NCI-H524 treated with DMSO at 0.1 percent for 48 hours (cell line): ENCODE measurements at places on chromosomes 16 and 17.

DNA sequence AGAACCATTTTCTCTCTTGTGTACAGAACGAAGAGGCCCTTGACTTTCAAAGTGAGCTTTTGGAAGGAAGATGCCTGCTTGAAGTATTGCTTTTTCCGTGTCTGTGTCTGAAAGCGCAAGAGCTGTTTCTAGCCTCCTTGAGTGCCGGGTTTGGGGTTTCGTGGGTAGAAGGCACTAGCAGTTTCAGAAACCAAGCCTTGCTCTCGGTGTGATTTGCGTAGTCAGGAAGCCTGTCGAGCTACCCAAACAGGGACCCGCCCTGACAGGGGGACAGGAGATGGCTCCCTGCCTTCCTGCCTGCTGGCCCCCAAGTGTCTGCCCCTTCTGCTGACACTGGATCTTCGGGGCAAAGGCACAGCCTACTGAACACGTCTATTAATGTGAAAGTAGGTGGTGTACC lies 322.0 kb downstream of the MAF start:
- no peak for DNase-seq

DNA sequence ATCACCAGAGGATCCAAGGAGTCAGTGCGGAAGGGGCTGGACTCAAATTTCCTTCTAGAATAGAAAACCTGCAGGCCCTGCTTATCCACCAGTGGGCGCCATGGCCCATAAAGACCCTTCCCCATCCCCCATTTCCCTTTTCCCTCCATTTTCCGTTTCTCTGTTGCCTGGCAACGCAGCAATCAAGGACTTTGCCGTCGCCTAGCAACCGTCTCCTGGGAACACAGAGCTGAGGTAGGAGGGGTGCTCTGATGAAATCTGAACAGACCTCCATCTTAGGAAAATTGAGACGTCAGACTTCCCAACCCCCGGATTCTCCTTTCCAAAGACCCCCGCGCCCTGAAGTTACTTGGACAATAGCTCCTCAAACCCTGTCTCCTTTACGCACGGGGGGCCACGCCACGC lies 5.7 kb downstream of the DLG4 start:
- DNase-seq, result peak; percentile 52

DNA sequence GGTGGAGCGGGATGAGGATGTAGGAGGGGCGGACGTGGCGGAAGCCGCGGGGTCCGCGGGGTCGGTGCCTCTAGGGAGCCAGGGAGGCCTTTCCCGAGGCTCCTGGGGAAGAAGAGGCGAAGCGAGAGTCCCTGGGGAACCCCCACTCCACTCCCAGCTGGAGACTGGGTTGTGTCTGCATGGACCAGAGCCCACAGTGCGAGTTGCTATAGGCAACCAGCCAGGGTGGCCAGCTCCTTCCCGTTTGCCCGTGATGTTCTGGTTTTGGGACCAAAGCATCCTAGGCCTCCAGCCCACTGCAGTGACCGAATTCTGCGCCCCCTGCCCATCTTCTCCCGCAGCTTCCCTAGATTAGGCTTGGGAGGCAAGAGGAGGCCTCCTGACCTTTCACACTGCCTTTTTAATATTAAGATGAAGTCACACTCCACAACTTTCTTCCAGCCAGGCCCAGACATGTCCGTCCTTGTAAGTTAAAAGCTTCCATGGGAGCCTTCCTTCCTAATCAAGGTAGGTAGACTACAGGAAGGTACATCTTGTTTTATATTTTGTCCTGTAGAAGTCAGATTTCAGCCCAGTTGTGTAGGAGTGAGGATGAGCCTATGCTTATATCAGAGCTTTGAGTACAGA lies 469 bp downstream of the AMZ2 start:
- DNase-seq, result no peak

GRCh38 chr16:24747441-24747840 lies 18.0 kb downstream of the TNRC6A start:
- no peak for DNase-seq

- DNase-seq, result no peak
These were observed 13.1 kb downstream of the FMNL1 start for GRCh38 chr17:45234641-45235415.

GRCh38 chr16:81908466-81909262 lies 102.6 kb downstream of the SDR42E1 start:
- DNase-seq, result no peak

- no peak for DNase-seq
These were observed 1.8 kb downstream of the USP7 start for GRCh38 chr16:8961811-8962390.

DNA sequence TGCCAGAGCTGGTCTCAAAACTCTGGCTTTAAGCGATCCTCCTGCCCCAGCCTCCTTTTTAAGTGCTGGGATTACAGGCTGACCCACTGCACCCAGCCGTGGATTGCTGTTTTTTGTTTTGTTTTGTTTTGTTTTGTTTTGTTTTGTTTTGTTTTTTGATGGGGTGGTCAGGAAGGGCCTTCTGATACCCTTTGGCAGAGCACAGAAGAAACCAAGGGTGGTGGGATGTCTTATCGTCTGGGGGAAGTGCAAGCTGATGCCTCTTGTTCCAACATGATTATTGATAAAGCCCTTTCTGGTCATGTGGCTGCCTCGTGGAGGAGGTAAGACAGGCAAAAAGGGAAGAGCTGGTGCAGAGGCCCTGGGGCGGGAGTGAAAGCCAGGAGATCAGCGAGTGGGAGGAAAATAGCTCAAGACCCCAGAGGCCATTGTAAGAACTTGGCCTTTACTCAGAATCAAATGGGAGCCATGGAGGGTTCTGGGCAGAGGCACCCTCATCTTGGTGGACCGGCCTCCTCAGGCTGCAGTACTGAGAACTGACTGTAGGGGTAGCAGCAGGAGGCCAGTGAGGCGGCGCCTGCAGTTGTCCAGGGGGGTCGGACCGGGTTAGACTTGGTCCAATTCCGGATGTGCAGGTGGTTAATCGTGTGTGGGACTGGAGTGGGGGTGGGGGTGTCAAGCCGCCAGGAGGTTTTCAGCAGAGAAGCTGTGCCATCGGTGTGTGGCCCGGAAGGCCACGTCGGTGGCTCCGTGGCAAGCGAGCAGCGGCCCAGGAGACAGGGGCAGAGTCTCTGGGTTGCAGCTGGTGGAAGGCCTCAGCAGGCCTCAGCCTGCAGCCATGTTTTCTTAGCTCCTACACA lies 84.4 kb upstream of the GSE1 start:
- DNase-seq, result no peak

DNA sequence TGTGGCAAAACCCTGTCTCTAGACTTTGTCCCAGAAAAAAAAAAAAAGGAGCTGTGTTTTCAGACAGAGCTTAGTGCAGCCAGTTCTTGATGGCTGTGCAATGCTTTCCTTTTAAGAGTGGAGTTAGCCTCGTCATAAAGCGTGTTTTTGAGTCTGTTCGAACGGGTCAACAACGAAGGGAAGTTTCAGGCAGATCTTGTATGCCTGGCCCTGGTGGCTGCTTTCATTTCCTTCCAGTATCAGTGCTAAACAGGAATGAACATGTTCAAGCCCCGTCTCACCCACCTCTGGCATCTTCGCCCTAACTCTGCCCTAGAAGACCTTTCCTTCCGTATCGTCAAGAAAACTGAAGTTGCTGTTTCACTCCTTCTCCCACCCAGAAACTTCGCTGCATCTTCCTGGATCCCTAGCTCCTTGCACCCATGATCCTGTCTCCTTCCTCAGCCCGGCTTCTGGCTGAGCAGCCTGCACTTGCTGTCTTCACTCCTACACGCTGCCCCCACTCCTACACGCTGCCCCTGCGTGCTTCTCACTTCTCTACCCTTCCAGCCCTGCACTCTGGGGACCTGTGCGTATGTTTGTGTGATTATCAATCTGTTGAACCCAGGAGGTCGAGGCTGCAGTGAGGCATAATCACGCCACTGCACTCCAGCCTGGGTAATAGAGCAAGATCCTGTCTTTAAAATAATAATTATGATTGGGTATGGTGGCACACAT lies 55.3 kb downstream of the USP10 start:
- no peak for DNase-seq

GRCh38 chr17:19313066-19313745 lies 49.3 kb downstream of the B9D1 start:
- DNase-seq, result no peak

DNA sequence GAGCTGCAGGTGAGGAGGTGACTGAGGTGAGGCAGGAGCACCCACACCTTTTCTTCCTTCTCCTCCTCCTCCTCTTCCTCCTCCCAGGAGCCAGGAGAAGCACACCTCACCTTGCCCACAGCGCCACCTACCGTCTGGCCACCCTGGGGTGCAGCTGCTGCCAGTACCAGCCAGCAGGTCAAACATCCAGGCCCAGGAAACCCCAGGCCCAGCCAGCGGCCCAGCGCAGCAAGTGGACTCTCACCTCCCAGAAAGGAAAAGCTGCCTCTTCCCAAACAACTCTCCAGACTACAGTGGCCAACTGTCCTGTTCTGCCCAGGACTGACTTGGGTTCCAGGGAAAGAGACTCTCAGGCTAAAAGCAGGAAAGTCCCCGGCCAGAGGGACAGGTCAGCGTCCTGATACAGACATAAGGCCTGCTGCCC lies 22.7 kb downstream of the PEMT start:
- no peak for DNase-seq

GRCh38 chr17:77146246-77146632 lies 5.5 kb downstream of the SEC14L1 start:
- no peak for DNase-seq

DNA sequence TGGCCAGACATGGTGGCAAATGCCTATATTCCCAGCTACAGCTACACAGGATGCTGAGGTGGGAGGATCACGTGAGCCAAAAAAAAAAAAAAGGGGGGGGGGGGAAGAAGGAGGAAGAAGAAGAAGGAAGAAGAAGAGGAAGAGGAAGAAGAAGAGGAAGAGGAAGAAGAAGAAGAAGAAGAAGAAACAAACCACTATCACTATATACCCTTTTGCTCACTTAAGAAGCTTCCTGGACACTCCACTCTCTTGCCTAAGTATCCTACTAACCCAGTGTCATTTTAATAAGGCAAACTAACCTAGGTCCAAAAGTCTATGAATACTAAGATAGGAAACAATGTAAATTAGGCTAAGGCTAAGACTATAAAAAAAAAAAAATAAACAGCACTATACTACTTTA lies 54.8 kb downstream of the GPATCH8 start:
- no peak for DNase-seq

DNA sequence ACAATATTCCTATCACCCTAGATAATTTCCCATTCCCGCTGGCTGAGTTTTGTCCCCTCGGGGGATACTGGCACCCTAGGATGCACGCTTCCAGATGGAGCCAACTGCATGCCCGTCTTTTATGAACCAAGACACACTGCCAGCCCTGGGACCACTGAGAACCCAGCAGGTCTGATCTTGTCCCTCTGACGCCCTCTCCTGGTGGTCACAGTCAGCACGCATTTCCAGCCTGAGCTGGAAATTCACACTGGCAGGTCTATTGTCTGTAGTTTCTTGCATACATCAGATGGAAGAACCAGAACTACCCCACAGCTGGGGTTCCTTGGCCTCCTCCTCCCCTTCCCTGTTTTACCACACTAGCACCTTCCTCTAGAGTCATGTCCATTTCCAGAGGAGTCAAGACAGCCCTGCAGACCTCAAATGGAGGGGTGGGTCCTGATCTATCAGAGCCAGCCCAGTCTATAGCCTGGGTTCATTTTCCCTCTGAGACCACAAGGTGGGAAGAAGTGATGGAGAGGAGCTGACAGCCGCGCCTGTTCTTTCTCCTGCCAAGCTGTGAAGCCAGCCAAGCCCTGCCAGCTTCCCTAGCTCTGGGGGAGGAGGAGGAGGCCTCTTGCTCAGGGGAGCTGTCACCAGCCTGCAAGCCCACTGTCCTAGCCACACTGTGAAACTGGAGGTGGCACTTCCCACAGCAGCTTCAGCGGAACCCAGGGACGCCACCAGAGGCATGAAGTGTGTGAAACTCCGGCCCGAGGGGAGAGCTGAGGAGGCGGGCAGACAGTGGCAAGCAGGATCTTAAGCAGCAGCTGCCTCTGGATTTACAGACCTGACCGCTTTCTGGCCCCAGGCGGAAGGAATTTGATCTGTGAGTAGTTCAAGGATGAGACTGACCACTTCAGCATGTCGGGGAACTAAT lies 29.3 kb downstream of the MXRA7 start:
- peak; percentile 68 for DNase-seq

DNA sequence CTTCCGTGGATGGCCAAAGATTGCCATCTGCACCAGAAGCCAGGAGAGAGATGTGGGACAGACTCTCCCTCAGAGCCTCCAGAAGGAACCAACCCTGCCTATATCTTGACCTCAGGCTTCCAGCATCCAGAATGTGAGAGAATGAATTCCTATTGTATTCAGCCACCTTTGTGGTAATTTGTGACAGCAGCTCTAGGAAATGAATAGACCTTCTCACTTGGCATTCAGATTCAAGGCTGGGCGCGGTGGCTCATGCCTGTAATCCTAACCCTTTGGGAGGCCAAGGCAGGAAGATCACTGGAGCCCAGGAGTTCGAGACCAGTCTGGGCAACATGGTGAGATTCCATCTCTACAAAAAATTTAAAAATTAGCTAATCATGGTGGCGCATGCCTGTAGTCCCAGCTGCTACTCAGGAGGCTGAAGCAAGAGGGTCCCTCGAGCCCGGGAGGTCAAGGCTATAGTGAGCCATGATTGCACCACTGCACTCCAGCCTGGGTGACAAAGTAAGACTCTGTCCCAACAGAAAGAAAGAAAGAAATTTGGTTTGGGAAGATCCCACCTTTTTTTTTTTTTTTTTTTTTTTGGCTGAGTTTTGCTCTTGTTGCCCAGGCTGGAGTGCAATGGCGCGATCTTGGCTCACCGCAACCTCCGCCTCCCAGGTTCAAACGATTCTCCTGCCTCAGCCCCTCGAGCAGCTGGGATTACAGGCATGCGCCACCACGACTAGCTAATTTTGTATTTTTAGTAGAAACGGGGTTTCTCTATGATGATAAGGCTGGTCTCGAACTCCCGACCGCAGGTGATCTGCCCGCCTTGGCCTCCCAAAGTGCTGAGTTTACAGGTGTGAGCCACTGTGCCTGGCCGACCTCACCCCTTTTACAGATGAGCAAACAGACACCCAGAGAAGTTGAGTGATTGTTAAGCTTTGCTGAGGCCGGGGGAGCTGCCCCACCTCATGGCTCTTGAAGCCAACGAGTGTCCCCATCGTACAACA lies 4.3 kb upstream of the CPSF4L start:
- DNase-seq, result no peak

GRCh38 chr17:48228720-48229119 lies 121.2 kb downstream of the SNX11 start:
- DNase-seq, result no peak

- DNase-seq, result no peak
These were observed 533.2 kb upstream of the CDH5 start for GRCh38 chr16:65833171-65833871.

DNA sequence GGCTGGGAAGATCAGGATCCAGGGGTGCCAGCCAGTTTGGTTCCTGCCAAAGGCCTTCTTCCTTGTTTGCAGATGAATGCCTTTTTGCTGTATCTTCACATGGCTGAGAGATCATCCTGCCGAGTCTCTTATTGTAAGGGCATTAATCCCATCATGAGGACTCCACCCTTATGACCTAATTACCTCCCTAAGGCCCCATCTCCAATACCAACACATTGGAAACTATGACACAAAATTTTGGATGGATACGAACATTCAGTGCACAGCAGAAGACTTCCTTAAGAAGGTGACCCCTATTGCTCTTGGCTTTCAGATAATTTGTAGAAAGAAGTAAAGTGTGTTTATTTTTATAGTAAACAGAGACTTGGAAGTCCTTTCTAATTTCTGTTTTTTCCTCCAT lies 1164.7 kb upstream of the CDH8 start:
- no peak for DNase-seq

GRCh38 chr16:87555647-87556046 lies 46.7 kb upstream of the JPH3 start:
- DNase-seq, result no peak

- DNase-seq, result peak; percentile 97
These were observed 76.8 kb downstream of the ABCA8 start for GRCh38 chr17:68878226-68878885.

- no peak for DNase-seq
These were observed 70.6 kb downstream of the KATNIP start for GRCh38 chr16:27620541-27620940.
